ENCODE measurements at places on chromosomes 7 and 10. TPM values are rescaled to one million over a fixed set of nuclear protein-coding genes. Genes with fewer than 3 reads are reported as not detected.

PNLIPRP1 gene
- not detected for polyA plus RNA-seq

TMEM236 gene
- polyA plus RNA-seq = 0.43 TPM

GIMAP1 gene
- 2.5 TPM for polyA plus RNA-seq

GFRA1 gene
- polyA plus RNA-seq = 16.7 TPM

HOXA4 gene
- 25.0 TPM for polyA plus RNA-seq

NUDCD3 gene
- 97.8 TPM for polyA plus RNA-seq

DNA sequence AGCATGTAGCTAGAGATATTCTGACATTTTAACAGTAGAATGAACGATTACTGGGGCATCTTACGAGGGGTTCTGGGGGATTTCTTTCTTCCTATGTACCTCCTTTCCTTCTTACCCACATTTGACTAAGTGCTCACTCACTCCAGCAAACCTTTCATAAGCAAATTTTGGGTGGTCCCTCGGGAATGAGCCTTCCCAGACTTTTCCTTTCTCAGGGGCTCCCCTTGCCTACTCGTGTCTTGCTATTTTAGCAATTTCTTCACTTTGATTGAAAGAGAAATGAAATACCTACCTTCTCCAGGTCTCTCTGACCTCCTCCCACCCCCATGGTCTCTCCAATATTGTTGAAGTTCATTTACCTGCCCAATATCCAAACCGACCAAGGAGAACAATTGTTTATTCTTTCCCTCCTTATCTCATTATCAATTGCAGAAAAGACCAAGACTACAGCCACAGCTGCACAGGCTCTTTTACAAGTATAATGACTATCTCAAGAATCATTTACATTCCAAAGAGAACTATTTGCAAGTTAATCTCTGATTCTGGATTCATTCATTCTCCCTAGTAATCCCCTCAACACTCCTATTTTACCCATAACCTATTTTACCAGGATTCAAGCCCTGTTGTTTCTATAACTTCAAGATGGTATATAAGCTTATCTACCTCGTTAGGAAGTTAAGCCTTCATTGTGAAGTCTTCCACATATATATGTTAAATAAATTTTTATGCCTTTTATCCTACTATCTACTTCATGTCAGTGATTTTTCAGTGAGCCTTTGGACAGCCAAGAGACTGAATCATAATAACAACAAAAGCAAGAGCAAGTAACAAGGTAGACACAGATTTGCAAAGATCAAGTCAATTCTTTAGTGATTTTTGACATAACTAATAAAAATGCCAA lies 480.6 kb downstream of the IPMK start:
- no peak for DNase-seq

DNA sequence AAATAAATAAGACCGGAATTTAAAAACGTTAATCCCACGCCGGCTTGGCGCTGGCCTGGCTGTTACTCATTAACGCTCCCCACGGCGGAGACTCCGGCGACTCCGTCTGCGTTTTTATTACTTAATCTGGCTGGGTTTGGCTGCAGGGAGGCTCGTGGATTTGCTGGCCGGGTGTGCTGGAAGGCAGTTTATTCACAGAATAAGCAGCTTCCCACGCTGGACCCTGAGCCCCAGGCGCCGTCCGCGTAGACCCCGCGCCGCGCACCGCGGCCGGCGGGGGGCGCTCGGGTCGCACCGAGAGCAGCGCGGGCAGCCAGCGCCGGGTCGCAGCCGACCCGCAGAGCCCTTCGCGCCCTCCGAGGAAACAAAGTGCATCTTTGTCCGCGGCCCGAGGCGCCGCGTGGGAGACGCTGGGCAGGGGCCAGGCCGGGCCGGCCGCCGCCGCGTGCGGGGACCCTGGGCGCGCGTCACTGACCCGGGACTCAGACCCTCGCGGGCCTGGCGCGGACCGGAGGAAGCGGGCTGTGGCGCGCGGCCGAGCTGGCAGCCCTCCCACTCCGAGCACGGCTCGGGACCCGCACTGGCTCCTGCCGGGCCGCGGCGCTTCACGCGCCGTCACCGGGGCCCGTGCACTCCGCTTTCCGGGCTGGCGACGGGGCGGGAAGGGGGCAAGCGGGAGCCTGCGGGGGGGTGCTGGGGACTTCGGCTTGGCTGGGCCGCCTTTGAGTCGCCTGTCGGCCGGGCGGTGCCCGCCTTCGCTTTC lies 587 bp upstream of the GRK5 start:
- DNase-seq = peak; percentile 77

DNA sequence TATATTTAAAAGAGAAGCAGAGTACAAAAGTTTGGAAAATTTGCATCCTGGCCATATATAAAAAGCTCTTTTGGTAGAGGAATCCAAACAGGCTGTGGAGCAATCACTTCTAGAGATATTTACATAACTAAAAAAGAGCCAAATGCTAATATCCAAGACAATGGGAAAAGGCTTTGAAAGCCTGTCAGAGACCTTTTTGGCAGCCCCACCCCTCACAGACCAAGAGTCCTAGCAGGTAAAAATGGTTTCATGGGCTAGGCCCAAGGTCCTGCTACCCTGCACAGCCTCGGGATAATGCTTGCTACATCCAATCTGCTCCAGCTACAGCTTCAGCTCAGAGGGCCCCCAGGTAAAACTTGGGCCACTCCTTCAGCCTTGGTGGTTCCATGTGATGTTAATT lies 430.2 kb upstream of the KCND2 start:
- DNase-seq = no peak

GRCh38 chr7:54339073-54339472 lies 203.1 kb upstream of the VSTM2A start:
- no peak for DNase-seq

- DNase-seq = no peak
Measured at GRCh38 chr10:130547368-130547767, 411.2 kb downstream of the GLRX3 start.

DNA sequence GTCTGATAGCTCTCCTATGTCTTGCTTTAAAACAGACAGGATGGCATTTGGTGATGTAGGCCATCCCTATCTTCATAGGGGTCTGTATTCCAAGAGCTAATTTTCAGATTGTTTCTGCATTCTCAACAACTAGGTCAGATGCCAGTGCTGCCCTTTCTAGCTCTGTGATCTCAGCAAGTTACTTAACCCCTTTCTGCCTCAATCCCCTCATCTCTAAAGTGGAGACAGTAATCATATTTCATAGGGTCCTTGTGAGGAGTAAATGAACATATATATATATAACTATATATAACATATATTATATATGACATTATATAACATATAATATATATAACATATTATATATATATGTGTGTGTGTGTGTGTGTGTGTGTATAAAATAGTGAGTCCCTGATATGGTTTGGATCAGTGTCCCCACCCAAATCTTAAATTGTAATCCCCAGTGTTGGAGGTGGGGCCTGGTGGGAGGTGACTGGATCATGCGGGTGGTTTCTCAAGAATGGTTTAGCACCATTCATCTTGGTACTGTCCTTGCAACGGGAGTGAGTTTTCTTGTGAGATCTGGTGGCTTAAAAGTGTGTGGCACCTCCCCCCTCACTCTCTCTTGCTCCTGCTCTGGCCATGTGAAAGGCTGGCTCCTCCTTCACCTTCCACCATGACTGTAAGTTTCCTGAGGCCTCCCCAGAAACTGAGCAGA lies 45.2 kb downstream of the HIPK2 start:
- DNase-seq = no peak

DNA sequence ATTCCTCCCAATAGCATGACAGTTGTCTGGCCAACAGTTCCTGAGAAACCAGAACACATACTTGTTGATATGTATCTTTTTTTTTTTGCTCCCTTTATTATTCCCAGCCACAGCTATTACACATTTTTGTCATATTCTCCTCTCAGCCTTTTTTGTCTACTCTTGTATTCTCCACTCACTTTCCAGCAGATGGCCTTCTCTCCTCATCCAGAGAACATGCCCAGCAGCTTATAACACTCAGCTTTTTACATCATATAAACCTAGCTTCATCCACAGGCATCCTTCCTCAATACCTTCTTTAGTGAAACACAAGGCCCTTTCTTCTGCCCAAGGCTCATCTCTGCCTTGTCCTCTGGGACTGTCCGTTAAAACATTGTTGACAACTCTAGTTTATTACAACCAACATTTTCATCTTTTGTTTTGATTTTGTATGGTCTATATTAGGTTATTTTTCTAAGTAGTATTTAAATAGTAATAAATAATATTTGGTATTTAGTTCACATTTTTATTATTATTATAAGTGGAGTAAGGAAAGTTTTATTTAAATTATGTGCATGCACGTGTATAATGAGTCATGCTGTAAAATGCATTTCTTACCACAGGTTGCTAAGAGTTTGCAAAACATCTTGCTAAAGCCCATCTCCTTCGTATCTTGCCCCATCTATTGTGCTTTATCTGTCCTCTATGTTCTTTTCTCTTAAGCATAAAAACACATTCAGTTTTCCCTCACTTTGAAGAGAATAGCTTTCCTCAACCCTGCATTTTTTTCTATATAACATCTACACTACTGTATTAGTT lies 101.5 kb downstream of the ORC5 start:
- no peak for DNase-seq

- DNase-seq = peak; percentile 52
Measured at GRCh38 chr10:36802490-36803153, 322.8 kb upstream of the ANKRD30A start.

GRCh38 chr7:22317632-22318031 lies 39.3 kb downstream of the RAPGEF5 start:
- DNase-seq = no peak

GRCh38 chr7:83588602-83589240 lies 60.2 kb downstream of the SEMA3E start:
- no peak for DNase-seq

DNA sequence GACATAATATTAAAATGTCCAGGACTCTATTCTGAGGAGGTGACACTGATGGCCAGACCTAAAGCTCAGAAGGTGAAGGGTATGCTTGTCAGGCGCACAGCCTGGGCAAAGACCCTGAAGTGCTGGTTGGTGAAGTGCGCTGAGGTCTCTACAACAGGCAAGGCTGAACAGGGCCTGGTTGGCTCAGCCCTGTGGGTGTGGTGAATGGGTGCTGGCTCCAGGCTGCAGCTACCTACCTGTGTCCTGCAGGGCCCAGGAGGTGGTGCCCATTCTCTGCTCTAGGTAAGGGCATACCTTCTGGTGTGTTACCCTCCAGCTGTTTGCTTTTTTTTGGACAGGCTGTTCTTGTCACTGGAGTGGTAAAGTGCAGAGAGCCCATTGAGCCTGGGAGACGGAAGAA lies 85.1 kb downstream of the RAMP3 start:
- DNase-seq = no peak

GRCh38 chr10:17415046-17415658 lies 39.2 kb downstream of the ST8SIA6 start:
- DNase-seq = no peak

- DNase-seq = no peak
Measured at GRCh38 chr10:12579954-12580858, 230.9 kb downstream of the CAMK1D start.

DNA sequence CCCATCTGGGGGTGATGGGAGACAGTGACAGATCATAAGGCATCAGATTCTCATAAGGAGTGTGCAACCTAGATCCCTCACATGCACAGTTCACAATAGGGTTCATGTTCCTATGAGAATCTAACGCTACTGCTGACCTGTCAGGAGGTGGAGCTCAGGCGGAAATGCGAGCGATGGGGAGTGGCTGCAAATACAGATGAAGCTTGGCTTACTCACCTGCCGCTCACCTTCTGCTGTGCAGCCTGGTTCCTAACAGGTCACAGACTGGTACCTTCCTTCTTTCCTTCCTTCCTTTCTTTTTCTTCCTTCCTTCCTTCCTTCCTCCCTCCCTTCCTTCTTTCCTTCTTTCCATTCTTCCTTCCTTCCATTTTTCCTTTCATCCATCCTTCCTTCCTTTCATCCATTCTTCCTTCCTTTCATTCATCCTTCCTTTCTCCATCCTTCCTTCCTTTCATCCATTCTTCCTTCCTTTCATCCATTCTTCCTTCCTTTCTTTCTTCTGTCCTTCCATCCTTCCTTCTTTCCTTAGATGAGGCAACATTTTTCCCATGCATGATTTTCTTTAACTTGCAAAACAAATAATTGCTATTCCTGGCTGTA lies 370.0 kb upstream of the AUTS2 start:
- DNase-seq = no peak

GRCh38 chr7:148611692-148612091 lies 21.1 kb downstream of the C7orf33 start:
- DNase-seq = no peak

- no peak for DNase-seq
Measured at GRCh38 chr7:132609222-132609621, 33.0 kb upstream of the PLXNA4 start.

DNA sequence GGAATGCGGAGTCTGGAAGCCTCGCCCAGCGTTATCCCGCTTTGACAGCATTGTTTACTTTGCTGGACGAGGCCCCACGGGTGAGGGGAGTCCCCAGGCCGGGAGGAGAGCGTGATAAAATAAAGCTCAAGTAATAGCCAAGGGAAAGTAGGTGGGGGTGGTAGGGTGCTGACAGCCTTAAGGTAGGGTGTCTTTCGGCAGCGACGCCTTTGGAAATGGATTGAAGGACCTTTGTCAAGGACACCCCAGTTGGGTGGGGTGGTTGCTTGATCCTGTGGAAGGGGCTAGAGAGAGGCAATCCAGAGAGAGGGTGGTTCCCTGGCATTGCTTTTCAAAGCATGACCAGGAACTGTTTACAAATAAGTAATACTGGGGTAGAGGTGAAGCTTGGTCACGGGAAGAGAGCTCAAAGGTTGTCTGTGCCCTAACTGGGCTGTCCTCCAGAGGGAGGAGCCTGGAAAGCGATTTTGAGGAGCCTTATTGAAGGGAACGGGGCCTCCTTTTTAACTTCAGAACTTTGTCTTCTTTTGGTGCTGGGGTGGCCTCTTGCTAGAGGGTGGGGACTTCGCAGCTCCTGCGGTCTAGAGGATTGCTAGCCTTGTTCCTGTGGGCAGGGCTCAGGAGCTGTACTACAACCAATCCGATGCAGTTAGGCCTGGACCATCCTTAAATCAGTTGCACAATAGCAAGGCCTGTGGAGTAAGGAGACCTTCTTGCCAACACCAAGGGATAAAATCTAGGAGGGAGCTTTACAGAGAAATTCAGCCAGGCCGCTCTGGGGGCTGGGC lies 1.3 kb downstream of the EIF4EBP2 start:
- peak; percentile 41 for DNase-seq
